ENCODE measurements at places on chromosomes 11 and 22.

- DNase-seq: no peak
These were observed 1.5 kb downstream of the KIF18A start for GRCh38 chr11:28106353-28107043.

- DNase-seq: no peak
These were observed 119.3 kb downstream of the KCNQ1 start for GRCh38 chr11:2564008-2564530.

DNA sequence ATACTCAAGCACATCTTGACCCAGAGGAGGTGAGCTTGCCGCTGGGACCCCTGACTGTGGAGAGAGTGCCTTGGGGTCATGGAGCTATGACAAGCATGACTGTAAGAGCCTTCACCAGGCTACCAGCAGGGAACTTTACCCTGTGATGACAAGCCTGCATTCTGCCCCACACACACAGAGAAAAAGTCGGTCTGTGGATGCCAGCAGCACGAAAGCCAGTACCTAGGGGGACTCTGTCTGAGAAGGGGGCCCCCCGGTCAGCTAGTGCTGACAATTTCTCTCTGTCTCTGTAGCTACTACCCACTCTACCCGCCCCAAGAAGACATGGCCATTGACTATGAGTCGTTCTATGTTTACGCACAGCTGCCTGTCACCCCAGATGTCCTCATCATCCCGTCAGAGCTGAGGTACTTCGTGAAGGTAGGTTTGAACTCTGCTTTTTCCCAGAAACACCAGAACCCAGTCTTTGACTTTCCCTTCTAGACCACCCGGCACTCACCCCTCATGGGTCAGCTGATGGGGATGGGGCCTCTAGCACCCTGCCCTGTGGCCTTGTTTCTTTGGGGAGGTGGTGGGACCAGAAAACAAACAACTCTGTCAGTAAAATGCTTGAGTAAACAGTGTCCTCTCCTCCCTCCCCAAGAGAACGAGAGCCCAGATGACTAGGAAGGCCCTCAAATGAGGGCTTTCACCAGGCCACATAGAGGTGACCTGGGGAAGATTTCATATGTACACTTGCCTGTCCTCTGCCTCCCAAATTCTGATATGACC is 18.9 kb upstream of the CDC42EP2 start:
- no peak for DNase-seq

- DNase-seq: peak; percentile 84
These were observed 32.1 kb upstream of the DGKZ start for GRCh38 chr11:46315033-46315738.

- no peak for DNase-seq
These were observed 31.9 kb downstream of the RRP8 start for GRCh38 chr11:6571434-6572008.

DNA sequence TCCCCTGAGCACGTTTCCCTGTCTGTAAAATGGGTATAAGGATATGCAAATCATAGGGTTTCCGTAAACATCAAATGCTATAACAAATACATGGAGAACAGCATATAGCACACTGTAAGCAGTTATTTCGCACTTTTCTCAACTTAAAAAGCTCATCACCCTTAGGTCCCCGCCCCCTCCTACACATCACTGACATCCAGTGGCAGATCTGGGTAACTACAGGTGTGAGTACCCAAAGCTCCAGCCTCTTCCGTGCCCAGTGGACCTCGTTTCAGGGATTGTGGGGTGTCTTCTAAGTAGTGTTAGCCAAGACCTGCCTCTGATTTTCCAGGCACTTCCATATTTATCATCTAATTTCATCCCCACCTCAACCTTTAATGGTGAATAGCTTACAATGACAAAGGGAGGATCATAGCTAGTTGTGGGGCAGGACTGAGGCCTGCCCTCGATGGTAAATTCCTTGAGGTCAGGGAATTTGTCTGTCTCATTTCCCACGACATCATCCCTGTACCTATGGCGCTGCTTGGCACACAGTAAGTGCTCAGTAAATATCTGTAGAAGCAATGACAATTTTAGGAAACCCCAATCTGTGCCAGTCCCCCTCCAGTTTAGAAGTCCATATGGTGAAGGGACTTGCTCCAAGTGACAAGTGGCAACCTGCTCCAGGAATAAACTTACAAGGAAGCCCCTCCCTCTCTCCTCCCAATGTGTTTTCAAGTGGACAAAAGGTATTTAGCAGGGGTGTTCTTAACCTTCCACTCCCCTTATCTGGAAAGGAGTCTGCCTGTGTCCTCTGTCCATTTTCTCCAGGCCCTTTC is 340.5 kb downstream of the TENM4 start:
- DNase-seq: peak; percentile 14

GRCh38 chr11:27541790-27542189 is 35.2 kb upstream of the LIN7C start:
- DNase-seq: no peak

DNA sequence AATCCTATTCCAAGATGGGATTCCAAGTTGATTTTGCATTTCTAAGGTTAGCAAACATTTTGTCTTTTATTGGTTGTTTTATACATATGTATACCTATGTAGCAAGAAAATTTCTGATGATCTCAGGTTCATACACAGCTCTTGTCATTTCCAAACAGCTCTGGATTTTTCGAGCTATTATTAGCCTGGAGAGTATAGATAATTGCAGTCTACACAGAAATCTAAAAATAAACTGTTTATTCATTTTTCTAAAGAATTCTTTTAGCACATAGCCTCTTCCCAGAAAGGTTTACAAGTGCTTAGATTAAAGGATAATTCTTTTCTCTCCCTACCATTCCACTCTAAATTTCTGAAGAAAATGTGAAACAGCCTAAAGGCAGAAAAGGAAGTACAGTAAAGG is 705.0 kb downstream of the NTM start:
- no peak for DNase-seq

DNA sequence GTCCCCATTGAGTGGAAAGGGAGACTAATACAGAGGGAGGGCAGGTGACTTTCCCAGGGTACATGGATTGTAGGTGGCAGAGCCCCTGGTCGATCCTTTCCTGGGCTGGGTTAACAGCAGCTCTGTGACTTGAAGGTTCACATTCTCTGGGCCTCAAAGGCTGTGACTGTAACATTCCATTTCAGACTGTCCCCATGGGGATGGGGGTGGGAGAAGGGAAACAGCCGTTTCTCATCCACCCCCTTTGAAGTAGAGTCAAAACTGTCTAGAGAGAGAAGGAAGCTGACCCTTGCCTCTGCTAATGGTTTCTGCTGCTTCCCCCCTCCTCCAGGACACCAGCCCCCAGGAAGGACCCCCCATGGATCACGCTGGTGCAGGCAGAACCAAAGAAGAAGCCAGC is 19.2 kb downstream of the MICALL1 start:
- DNase-seq: no peak

- DNase-seq: no peak
These were observed 95.2 kb upstream of the C11orf87 start for GRCh38 chr11:109326781-109327180.

All from stimulated activated CD4-positive, alpha-beta T cell treated with anti-CD3 and anti-CD28 coated beads, Interleukin-4, amount 100 ng/mL, for 24 hours (primary cell).